T follicular helper cell (primary cell): ENCODE measurements at places on chromosomes 3 and 15.

- no peak for DNase-seq
Observed at GRCh38 chr3:116000311-116000710, 377.0 kb downstream of the GAP43 start.

GRCh38 chr3:152229692-152230091, 39.0 kb upstream of the MBNL1 start:
- DNase-seq, result no peak

- no peak for DNase-seq
Observed at GRCh38 chr3:85576697-85577200, 618.0 kb downstream of the CADM2 start.

DNA sequence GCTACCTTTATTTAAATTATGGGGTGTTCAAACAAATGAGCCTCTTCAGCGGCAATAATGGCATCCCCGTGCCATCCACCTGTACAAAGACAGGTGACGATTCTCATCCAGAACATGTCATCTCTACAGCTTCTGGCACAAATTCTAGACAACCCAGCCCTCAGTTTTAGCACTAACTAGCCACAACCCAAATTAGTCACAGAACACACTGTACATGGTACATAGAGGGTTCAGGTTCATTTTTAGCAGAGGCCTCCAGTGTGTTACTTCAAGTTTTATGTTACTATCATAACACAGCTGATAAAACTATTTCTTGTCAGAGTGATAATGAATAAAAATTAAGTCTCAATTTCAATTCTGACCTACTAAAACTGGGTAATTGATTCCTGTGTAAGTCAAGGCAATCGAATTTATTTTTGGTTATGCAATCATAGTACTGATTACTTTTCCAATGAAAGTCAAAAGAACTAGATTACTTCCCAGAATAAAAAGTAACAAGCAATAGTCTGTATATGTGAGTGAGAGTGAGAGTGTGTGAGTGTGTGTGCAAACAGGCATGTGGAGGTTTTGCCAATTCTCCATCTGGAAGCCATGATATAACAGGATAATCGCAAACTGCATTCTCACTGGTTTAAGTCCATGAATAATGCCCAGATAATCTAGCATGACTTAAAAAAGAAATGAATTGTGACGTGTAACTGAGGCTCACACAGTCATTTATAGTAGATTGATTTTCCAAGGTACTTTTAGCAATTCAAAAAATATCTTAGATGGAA, 37.4 kb downstream of the SHQ1 start:
- DNase-seq, result no peak

GRCh38 chr15:90523373-90523772, 6.3 kb upstream of the CRTC3 start:
- no peak for DNase-seq

DNA sequence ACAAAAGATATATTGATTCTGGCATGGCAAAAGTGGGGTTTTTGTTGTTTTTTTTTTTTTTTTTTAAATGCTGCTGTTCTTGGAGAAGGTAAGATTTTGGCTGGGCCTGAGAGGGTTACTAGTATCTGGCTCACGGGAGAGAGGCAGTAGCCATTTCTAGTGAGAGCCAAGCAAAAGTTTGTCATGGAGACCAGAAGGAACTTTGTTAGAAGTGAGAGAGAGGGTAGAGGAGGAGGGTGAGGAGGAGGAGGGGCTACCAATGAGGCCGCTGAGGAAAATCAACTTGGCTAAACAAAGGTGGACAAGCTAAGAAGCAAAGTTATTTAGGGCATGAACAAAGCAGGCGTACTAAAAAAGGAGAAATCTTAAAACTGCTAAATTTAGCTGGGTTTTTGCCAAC, 48.9 kb upstream of the STRIT1 start:
- no peak for DNase-seq

- DNase-seq, result no peak
Observed at GRCh38 chr15:59168536-59168935, 38.1 kb upstream of the LDHAL6B start.

DNA sequence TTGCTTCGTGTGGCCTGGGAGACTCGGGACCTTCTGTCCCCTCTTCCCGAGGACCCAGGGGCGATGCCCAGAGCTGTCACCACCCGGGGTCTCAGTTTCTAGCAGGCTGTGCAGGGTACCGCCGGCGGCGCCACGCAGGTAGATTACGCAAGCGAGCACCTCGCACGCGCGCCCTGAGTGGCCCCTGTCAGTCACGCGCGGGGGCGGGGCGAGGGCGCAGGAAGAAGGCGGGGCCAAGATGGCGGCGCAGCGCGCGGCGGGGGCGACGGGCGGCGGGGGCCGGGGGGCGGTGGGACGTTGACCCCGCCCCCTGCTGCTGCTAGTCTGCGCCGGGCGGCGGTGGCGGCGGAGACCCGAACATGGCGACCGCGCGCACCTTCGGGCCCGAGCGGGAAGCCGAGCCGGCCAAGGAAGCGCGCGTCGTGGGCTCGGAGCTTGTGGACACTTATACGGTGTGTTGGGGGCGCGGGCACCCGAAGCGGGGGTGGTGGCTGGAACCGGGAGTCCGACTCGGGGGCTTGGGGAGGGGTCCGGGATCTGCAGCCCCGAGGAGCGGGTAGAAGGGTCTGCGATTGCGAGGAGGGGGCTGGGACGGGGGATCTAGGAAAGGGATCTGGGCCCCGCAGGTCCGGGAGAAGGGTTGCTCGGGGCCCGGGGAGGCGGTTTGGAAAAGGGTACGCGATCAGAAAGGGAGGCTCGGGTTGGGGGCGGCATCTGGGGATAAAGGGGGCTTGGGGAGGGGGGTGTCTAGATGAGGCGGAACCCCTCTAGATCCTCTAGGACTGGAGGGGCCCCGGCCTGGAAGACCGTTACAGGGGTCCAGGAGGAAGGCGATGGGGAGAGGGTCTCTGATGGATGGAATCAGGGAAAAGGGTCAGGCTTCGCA, at the start of gene NISCH:
Gene NISCH (plus strand): TSS at position 322 of the 886 bp plus-strand sequence. CDS start 38 bp downstream, at position 360.
- peak; percentile 95 for DNase-seq

DNA sequence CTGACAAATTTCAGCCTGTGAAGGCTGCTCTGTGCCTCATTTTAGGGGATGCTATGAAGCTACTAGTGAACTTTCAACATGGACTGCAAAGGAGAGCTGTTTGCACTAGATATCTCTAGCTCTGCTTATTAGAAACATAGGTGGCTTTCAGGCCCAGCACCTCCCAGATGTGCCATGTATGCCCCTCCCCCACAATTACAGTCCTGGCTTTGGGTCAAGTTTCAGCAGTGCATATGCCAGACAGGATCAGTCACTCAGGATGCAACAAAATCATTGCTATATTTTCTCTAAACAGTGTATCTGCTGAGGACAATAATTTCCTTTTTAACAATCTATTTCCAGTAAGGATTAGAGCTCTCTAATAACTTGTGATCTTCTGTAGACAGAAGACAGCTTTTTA, 178.8 kb upstream of the STAC start:
- DNase-seq, result no peak

DNA sequence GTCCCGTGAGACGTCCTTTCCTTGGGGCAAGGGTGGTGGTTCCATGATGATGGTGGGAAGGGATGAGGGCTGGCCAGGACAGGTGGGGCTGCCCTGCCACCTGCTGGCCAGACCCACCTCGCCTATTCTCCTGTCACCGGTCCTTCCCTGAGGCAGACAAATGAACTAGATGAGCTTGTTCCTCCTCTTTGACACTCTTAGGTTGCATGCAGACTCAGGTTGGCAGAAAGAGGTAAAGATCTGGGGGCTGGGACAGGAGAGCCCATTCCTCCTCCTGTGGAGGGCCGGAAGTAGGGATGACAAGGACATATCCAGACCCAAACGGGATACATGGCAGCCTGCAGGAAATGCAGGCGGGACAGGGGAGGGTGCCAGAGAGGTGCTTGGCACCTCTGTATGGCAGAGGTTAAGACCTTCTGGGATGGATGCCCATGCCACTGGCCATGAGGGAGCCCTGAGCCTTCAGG, 38.6 kb downstream of the ACSBG1 start:
- DNase-seq, result peak; percentile 29

GRCh38 chr3:105322570-105323273, 44.0 kb upstream of the ALCAM start:
- DNase-seq, result no peak

DNA sequence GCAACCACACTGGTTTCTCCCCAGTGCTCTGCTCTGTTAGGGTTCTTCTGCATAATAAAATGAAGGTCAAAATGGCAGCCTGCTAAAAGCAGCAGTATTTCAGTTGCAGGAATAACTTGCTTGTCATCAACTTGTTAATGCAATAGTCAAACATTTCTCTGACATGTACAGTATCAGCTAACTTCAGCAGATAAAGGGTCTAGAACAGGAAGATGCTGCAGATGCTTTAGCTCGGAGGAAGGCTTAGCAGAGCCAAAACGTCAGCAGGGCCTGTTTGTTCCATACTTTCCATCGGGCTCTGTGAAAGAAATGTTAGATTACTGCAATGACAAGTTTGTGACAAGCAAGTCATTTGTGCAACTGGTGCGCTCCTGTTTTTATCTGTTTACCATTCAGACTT, 291.9 kb downstream of the TIGIT start:
- DNase-seq, result no peak
